ENCODE measurements at places on chromosomes 16 and 17. TPM values are rescaled to one million over a fixed set of nuclear protein-coding genes. Genes with fewer than 3 reads are reported as not detected.
A peak's percentile ranks its signal among the peaks of the same experiment; 100 is the strongest.

CCT6B gene
- total RNA-seq: 0.97 TPM

TERB1 gene
- total RNA-seq: not detected

GRCh38 chr16:76857402-76857801 is 333.6 kb upstream of the MON1B start:
- DNase-seq: no peak

DNA sequence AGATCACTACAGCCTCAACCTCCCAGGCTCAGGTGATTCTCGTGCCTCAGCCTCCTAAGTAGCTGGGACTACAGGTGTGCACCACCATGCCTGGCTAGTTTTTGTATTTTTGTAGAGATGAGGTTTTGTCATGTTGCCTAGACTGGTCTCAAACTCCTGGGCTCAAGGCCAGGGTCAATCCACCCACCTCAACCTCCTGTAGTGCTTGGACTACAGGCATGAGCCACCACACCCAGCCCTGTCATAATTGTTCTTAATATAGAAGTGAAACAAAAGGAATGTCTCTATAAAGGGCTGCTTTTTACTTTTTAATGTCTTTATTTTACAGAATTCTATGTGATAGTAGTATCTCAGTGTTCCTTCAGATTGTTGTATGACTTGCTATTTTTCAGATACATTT is 345.2 kb upstream of the TBX2 start:
- no peak for DNase-seq

GRCh38 chr17:27747462-27748359 is 52.6 kb downstream of the NOS2 start:
- DNase-seq: no peak

DNA sequence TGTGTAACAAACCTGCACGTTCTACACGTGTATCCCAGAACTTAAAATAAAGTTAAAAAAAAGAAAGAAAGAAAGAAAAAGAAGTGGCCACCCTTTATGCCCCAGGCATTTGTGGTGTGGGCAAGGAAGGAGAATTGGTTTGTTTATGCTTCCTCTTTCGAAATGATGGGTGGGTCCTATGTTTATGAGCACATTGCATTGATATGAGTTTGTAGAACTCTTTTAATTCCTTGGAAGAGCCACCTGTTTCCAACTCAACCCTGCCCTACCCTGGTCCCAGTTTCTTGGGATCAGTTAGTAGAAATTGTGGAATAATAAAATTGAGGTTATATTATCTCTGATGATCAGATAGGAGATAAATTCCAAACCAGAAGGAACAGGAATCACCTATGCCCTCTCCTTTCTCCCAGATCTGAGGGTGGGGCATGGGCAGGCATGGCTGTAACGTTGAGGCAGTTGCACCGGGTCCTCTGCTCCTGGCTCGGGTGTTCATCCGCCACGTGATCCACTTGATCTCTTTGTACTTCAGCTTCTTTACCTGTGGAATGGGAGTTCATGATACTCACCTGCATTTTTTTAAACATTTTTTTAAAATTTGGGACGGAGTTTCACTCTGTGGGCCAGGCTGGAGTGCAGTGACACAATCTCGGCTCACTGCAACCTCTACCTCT is 15.9 kb downstream of the CHAD start:
- DNase-seq: no peak

GRCh38 chr16:8848939-8849391 is 19.8 kb downstream of the CARHSP1 start:
- peak; percentile 15 for DNase-seq

- DNase-seq: no peak
Measured at GRCh38 chr17:68320311-68320865, 29.1 kb downstream of the ARSG start.

QPRT gene
- total RNA-seq: 53.5 TPM

MFAP4 gene
- total RNA-seq: 160 TPM

C16orf96 gene
- 0.09 TPM for total RNA-seq

- no peak for DNase-seq
Measured at GRCh38 chr17:10716218-10716617, 13.6 kb downstream of the TMEM220 start.

KLHL10 gene
- total RNA-seq: not detected

GRCh38 chr17:34252444-34253138 is 2.5 kb upstream of the CCL2 start:
- DNase-seq: peak; percentile 97

IGSF6 gene
- 1.6 TPM for total RNA-seq

DNA sequence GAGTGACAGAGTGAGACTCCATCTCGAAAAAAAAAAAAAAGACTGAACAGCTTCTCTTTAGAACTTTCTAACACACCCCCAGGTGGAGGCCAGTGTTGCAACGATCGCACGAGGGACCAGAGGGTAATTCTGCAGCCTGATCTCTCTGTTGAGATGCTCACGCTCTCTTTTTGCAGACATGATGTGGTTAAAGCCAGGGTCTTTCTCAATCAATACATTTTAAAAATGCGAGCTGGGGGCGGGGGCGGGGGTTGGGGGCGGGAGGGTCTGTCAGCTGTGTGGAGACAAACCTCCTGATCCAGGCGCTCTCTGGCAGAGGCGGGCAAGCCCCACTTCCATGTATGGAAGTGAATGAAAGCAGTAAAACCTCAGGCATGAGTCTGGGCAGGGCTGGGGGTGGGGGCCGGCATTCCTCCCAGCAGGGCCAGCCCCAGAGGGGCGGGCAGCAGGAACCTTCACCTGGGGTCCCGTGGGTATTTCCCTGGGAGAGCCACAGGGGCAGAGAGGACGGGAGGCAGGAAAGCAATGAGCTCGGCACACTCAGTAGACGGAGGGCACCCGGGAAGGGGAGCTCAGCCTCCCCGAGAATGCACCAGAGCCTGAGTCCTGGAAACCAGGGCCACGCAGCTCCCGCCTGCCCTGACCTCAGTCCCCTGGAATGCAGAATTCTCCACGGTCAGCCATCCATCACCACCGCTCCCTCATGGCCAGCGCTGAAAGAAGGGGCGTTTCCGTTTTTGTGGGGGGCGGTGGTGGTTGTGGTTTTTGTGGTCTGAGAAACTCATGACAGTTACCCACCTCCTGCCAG is 28.0 kb downstream of the NXN start:
- DNase-seq: peak; percentile 33

DNA sequence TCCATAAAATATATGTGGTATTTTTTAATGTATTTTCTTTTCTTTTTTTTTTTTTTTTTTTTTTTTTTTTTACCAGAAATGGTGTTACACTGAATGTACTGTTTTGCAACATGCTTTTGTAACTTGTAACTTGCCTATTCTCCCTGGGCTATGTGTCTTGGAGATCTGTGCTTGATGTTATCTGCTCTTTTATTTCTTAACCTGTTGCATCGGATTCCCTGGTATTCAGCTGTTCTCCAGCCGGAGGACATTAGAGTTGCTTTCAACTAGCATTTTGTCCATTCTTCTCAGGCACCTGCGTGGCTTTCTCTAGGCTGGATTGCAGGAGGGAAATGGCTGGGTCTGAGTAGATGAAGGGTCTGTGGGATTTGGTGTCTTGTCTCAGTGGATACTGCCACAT is 47.4 kb downstream of the KATNIP start:
- no peak for DNase-seq

DNA sequence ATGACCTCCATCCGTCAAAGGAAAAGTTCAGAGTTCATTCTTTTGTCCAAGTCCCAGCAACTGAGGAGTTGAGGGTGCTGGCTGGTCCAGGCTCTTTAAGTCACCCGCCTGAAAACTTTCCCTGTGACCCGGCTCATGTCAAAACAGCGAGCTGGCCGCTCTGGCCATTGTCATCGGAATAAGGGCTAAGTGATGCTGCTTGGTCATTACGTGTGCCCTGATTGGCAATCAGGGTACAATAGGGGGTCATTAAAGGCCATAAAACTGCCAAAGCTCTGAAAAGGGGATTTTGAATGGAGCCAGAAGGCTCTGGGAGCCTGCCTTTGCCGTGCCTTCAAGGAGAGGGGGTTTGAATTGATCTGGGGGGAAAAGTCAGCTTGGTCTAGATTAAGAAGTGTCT is 88.5 kb upstream of the IRX3 start:
- DNase-seq: no peak

GNG13 gene
- not detected for total RNA-seq

GRCh38 chr17:13561606-13562270 is 40.0 kb downstream of the HS3ST3A1 start:
- DNase-seq: no peak

GRCh38 chr17:39151943-39152818 is 744 bp upstream of the PLXDC1 start:
- DNase-seq: peak; percentile 48

SRCIN1 gene
- total RNA-seq: 4.8 TPM

KRTAP16-1 gene
- not detected for total RNA-seq

NLK gene
- total RNA-seq: 27.5 TPM

HID1 gene
- 11.5 TPM for total RNA-seq

SCNN1G gene
- total RNA-seq: not detected

CFAP97D1 gene
- total RNA-seq: not detected

- DNase-seq: no peak
Measured at GRCh38 chr16:75371171-75371570, 62.1 kb downstream of the CFDP1 start.

DNA sequence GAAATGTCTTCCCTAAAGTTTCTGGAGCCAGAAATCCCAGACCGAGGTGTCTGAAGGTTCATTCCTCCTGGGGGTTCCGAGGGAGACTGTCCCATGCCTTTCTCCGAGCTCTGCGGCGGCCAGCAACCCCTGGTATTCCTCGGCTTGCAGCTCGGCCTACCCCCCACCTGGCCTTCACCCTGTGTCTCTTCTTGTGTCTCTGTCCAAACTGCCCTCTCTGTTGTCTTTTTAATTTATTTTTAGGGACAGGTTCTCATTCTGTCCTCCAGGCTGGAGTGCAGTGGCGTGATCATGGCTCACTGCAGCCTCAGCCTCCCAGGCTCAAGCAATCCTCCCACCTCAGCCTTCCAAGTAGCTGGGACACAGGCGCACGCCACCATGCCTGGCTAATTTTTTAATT is 211.7 kb downstream of the SEC14L1 start:
- DNase-seq: no peak

DNA sequence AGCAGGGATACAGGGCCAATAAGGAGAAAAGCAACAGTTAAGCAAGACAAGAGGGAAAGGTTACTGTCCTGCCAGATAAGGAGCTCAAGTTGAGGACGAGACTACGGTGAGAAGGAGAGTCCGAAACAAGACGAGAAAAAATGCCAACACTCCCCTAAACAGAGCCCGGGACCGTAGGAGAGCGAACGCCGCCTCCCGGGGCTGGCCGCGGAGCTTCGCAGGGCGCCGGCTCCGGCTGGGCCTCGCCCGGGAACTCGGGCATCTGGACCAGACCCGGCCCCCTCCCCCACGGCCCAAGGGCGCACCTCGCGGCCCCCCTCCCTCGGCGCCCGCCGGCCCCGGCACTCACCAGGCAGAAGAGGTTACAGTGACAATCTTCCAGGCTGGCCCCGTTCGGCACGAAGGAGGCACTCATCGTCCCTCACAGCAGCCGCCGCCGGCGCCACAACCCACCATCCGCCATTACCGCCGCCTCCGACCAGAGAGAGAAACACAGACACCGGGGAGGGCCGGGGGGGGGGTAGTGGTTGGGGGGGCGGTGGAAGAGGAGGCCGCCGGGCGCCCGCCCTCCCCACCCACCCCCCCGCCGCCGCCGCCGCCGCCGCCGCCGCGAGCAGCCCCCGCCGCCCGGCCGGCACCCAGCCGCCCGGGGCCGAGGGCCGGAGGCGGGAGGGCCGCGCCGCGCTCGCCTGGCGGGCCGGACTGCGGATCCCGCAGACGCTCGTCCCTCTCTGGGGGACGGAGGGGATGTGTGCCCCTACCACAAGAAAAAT is at the start of gene MED13:
Gene MED13, minus strand, starts transcription at position 488 of the 773 bp plus-strand sequence. Its CDS starts 73 bp downstream, at position 415.
- DNase-seq: peak; percentile 63

DNA sequence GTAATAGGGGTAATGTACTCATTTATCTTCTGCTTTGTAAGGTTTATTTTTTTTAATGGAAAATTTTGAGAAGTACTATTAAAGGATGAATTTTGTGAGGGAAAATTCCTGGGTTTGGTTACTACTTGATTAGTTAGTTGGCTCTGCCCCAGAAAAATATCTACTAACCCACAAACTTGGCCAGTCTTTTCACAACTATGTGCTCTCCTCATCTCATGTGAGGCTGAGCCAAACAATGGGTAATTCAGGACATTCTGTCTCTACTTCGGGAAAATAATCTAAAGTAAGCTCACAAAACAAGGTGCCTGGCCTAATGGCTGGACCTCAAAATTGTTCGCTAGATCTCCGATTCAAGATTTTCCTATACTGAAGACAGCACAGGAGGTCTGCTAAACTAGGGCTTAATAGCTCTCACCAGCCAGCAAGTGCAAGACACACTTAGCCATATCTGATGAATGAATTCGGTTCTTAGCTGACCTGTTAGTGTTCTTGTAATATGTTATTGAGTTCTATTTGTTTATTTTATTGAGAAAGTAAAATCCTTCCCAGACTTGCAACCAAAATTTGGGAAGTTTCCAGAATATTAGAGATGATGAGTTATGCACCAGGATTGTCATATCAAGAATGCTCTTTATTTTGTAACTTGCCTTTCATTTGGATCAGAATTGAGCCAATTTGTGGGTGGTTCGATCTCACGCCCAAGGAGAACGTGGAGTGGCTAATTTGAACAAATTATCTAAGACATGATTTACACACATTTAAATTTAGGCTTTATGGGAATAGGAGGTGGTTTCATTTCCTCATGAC is 5.7 kb downstream of the KCNJ16 start:
- no peak for DNase-seq

GRCh38 chr17:45020354-45021138 is 30.9 kb downstream of the DCAKD start:
- peak; percentile 82 for DNase-seq

KRT32 gene
- not detected for total RNA-seq

DNA sequence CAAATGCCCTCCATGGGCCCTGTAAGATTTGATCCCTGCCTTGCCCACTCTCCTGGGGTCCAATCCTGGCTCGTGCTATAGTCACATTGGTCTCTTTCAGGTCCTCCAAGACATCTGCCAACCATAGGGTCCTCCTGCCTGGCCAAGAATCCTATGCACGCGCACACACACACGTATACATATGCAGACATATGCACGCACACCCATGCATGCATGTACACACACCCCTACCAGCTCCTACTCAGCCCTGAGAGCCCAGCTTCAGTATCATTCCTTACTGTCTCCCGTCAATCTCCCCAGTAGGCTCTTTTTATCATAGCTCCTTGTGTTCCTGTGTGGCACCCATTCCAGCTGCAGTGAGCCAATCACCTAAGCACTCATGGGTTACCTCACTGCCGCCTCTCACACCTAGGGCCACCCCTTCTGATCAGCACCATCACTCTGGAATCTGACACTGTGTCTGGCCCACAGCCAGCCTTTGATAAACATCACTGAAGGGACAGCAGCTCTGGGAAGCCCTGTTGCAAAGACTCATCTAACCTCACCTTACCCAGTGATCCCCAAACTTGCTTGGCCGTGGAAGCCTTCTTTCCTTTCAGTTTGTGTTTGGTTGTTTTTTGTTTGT is 7.9 kb upstream of the DNAH17 start:
- no peak for DNase-seq

DNA sequence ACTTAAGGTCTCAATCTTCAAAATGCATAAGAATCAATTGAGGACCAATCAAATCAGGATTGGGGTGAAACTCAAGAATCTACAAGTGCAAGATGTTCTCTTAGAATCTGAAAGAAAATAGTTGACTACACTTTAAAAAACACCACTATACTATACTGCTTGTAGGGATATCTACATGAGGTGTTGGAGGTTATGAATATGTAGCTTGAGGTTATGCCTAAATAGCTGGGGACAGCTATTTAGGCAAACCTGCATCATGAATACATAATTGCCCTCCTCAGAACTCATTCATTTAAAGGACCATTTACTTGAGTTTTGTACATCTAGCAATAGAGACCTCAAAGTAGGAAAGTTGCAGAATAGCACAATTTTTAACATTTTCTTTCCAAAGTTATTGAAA is 40.1 kb downstream of the KCNJ16 start:
- no peak for DNase-seq

GRCh38 chr17:45931677-45932076 is 37.3 kb downstream of the MAPT start:
- no peak for DNase-seq

RHBDL3 gene
- 40.7 TPM for total RNA-seq

Measured in right cardiac atrium (tissue), 5 donors.